Testis (tissue), 5 donors: ENCODE measurements at places on chromosomes 12 and 14.

DNA sequence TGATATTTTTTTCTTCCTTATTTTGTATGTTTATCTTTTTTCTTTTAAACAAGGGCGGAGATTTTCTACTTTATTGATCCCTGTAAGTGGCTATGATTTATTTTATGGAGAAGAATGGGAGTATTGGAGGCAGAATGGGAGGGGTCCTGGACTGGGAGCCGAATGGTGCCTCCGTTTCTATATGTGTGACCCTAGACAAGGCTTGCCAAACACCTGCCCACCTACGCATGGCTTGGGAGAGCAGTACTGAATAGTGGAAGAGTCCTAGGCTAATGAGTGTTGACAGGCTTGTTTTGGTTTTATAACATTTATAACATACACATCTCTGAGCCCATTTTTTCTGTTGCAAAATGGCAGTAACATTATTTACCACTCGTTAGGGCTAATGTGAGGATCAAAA lies 29.0 kb downstream of the STK38L start:
- no peak for DNase-seq

DNA sequence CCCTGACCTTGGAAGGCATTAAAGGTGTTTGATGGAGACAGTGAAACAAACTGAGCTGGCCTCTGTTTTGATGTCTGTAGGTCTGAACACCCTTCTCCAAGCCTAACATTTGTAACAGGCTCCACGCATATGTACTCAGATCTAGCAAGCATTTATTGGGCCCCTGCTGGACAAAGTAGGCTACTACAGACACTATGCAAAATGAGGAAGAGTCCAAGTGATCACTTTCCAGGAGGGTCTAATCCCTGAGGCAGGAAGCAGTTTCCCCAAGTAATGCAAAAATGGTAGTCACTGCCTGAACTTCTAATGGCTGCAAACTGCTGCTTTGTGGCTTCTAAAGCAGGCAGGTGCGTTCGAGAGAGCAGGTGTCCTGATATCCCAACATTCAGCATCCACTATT lies 405.8 kb downstream of the MED13L start:
- DNase-seq: peak; percentile 31

GRCh38 chr14:38000340-38000739 lies 207.4 kb upstream of the SSTR1 start:
- no peak for DNase-seq

DNA sequence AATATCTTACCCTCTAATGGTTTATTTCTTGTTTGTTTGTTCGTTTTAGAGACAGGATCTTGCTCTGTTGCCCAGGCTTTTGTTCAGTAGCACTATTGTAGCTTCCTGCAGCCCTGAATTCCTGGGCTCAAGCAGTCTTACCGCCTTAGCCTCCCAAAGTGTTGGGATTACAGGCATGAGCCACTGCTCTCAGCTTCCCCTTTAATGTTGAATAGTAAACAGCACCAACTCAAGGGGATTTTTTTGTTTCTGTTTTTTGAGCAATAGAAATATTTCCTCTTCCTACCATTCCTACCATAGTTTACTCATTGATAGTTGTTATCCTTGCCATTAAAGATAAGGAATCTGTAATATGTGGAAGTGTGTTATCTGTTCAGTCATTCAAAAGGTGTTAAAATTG lies 10.7 kb downstream of the ARID4A start:
- no peak for DNase-seq

GRCh38 chr12:109331301-109331952 lies 16.3 kb upstream of the MYO1H start:
- DNase-seq: no peak

DNA sequence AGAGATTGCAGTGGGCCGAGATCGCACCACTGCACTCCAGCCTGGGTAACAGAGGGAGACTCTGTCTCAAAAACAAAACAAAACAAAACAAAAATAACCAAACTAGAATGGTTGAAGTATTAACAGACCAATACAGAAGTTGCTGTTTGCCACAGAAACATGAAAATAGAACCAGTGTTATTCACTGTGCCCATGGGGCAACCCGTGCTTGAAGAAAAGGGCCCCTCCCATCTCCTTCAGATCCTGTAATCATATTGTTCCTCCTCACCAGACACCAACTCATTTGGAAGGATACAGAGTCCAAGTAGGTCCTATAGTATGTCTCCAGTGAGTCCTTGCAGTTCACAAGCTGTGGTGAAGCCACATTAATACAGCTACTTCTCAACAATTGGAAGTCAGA lies 30.9 kb downstream of the SLC35F4 start:
- no peak for DNase-seq

GRCh38 chr12:112169966-112170365 lies 44.6 kb downstream of the TRAFD1 start:
- no peak for DNase-seq

GRCh38 chr12:10667581-10667980 lies 6.3 kb downstream of the STYK1 start:
- no peak for DNase-seq

DNA sequence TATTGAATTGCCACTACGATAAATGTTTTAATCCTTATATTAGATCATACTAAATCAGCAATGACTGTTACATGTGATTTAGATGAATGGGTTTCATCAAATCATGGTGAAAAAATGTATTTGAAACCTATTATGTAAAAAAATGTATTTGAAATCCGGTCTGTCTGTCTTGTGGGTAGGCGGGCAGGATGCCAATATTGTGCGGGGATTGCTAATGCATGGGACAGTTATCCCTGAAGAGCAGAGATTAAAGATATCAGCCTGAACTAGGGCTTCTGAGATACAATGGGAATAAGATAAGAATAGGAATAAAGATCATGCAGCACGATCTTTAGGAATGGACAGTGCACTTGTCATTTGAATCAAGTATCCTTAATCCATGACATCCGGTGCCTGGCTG lies 134.0 kb downstream of the PRKCH start:
- no peak for DNase-seq

DNA sequence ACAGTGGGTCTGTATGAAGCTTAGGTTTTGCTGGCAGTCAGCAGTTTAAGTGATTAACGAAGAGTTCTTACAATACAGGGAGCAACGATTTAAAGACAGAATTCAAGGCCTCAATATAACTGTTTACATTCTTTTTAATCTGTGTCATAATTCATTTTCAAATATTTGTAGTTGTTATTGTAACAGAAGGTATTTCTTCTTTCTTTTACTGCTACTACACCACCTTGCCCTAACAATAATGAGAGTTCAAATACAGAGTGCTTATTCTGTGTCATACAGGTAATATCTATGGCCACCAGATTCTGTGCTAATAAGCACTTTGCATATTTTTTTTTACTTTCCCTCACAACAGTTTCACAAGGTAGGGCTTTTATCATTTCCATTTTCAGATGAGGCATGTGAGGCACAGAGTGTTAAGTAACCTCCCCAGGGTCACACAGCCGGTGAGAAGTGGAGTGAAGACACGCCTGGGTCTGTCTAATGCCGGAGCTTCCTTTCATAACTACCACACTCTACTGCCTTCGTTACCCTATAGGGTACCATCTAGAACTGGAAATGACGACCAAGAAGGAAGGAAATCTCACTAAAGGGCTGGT lies 81.9 kb downstream of the PELI2 start:
- no peak for DNase-seq

- no peak for DNase-seq
Observed at GRCh38 chr12:28033538-28033915, 61.0 kb upstream of the PTHLH start.

- DNase-seq: peak; percentile 53
Observed at GRCh38 chr14:104604458-104605449, at the start of gene TMEM179. TSS of gene TMEM179 (minus strand) at chr14:104604772. CDS start at chr14:104604741, 31 bp downstream.
